ENCODE measurements at places on chromosomes 7 and 10. TPM values are rescaled to one million over a fixed set of nuclear protein-coding genes. Genes with fewer than 3 reads are reported as not detected.

TBX20 gene
- 0.97 TPM for total RNA-seq

KCNH2 gene
- total RNA-seq = 0.15 TPM

KLF14 gene
- 0.15 TPM for total RNA-seq

NPC1L1 gene
- not detected for total RNA-seq

MMD2 gene
- total RNA-seq = not detected

ACBD7 gene
- total RNA-seq = 4.6 TPM

ENKUR gene
- not detected for total RNA-seq

ZNF22 gene
- 40.0 TPM for total RNA-seq

JCAD gene
- total RNA-seq = 37.4 TPM

CTAGE4 gene
- total RNA-seq = 0.30 TPM

SEMA3C gene
- 5.9 TPM for total RNA-seq

RHOBTB1 gene
- 33.1 TPM for total RNA-seq

All from epithelial cell of umbilical artery (primary cell).